Choroid plexus epithelial cell (primary cell): ENCODE measurements at places on chromosomes 4 and X.

- no peak for DNase-seq
These were observed 32.3 kb downstream of the BCOR start for GRCh38 chrX:40065296-40066046.

GRCh38 chrX:2677764-2678163, 13.3 kb upstream of the CD99 start:
- DNase-seq = peak; percentile 97

DNA sequence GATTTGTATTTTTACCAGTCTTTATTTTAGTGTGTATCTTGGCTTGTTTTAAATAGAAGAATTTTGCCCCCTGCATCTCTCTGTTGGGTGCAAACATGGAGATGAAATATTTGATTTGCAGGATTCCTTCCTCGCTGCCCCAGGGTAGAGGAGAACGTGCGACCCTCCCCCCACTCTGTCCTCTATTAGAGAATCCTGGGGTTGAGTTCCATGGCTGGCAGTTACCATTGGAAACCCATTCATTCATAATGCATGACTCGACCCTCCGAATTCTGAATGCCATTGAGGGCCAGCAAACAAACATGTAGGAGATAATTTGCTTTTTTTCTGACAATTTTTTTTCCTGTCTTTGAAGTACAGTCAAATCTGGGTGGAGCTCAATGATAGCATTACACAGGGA, 53.7 kb downstream of the TRIM2 start:
- DNase-seq = no peak

GRCh38 chrX:10441464-10441863, 178.9 kb downstream of the MID1 start:
- no peak for DNase-seq

- peak; percentile 20 for DNase-seq
These were observed 34.1 kb upstream of the IL1RAPL1 start for GRCh38 chrX:28552882-28553829.

GRCh38 chr4:95462921-95463320, 85.9 kb downstream of the UNC5C start:
- DNase-seq = no peak

DNA sequence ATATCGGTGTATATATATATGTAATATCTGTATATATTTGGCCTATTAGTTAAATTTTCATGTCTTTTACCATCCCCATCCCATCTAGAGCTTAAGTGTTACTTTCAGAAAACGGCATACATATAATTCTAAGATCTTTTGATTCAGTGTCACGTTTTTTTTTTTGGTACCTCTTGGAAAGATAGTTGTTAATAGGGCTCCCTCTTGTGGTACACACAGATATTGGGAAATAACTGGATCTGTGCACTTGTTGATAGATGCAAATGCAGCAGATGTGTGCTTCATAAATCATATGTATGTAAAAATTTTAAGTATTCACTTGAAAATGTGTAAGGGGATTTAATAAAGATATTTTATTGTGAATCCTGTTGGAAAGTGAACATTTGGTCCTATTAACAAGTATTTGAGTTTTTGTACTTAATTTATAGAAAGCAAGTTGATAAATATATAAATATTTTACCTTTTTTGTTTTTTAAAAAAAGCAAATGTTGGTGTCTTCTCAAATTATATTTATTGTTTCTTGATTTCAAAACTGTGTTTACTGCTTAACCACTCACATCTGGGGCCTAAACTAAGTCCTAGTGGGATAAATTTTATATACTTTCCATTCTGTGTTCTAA, 74.7 kb downstream of the PAQR3 start:
- peak; percentile 93 for DNase-seq

- no peak for DNase-seq
These were observed 24.0 kb downstream of the AFM start for GRCh38 chr4:73505567-73505966.

GRCh38 chr4:37415845-37416369, 171.4 kb downstream of the NWD2 start:
- DNase-seq = no peak

DNA sequence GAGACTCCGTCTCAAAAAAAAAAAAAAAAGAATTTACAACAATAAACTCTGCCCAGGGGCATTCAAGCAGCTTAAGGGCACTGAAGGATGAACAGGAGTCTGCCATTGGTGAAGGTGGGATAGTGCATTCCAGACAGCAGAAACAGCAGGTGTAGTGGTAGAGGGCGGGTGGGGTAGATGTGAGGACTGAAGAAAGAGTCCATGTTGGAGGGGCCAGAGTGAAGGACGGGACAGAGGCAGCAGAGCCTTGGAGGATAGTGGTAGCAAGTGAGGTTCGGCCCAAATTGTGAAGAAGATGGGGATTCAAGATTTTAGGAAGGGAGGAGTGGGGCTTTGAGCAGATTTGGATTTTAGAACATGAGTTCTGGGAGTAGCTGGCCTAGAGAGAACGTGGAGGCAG, 75.7 kb downstream of the MED28 start:
- DNase-seq = no peak

- no peak for DNase-seq
These were observed 105.8 kb downstream of the GEMIN8 start for GRCh38 chrX:13923845-13924244.

GRCh38 chr4:59060895-59061294, 1950.7 kb upstream of the IGFBP7 start:
- no peak for DNase-seq

GRCh38 chrX:103791228-103791627, 14.6 kb downstream of the PLP1 start:
- peak; percentile 41 for DNase-seq

DNA sequence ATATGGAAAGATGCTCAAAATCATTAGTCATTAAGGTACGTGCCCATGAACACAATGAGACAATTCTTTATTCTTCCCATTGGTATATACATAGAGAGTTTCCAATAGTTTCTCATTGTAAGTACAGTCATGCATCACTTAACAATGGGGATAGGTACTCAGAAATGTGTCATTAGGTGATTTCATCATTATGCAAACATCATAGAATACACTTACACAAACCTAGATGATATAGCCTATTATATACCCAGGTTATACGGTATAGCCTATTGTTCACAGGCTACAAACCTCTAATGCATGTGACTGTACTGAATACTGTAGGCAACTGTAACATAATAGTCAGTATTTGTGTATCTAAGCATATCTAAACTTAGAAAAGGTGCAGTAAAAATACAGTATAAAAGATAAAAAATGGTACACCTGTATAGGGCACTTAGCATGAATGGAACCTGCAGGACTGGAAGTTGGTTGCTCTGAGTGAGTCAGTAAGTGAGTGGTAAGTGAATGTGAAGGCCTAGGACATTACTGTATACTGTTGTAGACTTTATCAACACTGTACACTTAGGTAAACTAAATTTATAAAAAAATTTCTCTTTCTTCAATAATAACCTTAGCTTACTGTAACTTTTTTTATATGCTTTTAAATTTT, 49.6 kb downstream of the KLHL13 start:
- DNase-seq = no peak

GRCh38 chr4:123043013-123043412, 120.6 kb upstream of the NUDT6 start:
- peak; percentile 17 for DNase-seq

GRCh38 chr4:161869511-161869910, 294.3 kb downstream of the FSTL5 start:
- DNase-seq = peak; percentile 24

DNA sequence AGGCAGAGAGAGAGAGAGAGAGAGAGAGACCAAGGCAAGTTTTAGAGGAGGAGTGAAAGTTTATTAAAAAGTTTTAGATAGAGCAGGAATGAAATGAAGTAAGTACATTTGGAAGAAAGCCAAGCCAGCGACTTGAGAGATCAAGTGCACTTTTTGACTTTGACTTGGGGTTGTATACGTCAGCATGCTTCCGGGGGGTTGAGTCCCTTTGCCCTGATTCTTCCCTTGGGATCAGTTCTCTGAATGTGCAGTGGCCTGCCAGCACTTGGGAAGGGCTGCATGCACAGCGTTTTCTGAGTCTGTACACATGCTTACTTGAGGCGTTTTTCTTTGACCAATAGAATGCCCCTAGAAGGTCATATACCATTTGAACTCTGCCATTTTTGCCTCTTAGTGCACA, 400.5 kb downstream of the PDGFC start:
- DNase-seq = no peak
